ENCODE measurements at places on chromosomes 3 and 15.

- no peak for DNase-seq
Observed at GRCh38 chr15:70956201-70956995, 63.8 kb downstream of the LRRC49 start.

- no peak for DNase-seq
Observed at GRCh38 chr3:154886437-154886836, 193.7 kb upstream of the MME start.

DNA sequence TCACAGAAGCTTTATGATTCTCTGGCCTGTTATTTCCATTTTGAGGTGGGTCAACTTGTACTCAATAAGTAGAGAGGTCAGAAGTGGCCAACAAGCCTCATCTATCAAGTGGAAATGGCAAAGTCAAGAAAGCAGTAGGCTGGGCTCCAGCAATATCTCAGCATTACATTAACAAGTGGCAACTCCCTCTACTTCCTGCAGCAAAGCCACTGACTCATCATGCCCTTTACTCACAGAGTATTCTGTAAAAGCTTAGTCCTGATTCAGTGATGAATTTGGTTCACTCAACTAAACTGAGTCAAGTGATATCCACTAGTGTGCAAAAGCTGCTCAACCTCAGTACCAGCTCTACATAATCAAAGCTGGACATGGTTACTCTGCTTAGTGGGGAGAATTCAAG is 954.6 kb downstream of the EPHA3 start:
- DNase-seq, result no peak

- DNase-seq, result no peak
Observed at GRCh38 chr15:25715536-25716413, 147.4 kb downstream of the ATP10A start.

DNA sequence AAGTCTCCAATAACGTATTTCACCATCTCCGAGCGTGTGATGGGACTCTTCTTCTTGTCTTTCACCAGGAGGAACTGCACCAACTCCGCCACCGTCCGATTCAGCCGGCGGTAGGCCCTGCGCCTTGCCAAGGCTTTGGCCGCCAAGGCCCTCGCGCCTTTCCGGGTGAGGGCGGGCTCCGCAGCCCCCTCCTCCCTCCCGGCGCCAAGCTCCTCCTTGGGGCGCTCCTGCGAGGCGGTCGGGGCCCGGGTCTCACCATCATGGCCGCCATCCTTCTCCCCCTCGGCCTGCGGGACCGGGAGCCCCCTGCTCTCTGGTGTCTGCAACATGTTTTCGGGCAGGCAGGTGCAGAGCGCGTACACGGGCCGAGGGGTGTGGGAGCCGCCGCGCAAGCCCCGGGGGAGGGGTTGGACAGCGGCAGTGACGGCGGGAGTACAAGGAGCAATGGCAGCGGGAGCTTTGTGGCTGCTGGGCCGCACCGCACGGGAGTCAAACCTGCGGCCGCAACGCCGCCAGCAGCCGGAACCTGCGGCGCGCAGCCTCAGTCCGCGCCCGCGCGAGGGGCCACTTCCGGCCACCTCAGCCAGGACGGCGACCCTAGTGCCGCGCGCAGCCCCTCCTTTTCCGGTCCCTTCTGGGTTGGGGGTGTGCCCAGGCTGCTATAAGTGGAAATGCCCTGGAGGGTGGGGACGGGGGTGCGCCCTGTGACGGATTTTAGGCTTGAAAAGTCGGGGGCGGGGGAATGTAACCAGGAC is at the start of gene MAGEF1:
Gene MAGEF1, minus strand, starts transcription at position 572 of the 755 bp plus-strand sequence. Its CDS starts 243 bp downstream, at position 329.
- peak; percentile 72 for DNase-seq

DNA sequence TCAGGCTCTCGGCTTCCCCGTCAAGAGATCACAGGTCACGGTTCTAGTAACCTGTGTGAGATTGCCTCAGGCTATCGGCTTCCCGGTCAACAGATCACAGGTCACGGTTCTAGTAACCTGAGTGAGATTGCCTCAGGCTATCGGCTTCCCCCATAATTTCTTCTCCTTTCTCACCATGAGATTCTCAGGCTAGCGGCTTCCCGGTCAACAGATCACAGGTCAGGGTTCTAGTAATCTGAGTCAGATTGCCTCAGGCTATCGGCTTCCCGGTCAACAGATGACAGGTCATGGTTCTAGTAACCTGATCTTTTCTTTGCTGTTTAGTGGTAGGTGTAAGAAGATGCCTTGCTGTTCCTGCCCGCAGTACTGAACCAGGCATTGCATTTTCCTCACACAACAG is 418.2 kb upstream of the ZNF717 start:
- no peak for DNase-seq

GRCh38 chr15:38864827-38865581 is 300.4 kb upstream of the RASGRP1 start:
- no peak for DNase-seq

- DNase-seq, result no peak
Observed at GRCh38 chr3:66227915-66228314, 7.1 kb downstream of the SLC25A26 start.

- no peak for DNase-seq
Observed at GRCh38 chr3:107627962-107628542, 105.3 kb downstream of the BBX start.

- DNase-seq, result peak; percentile 50
Observed at GRCh38 chr3:141441381-141442364, 45.2 kb upstream of the RASA2 start.

DNA sequence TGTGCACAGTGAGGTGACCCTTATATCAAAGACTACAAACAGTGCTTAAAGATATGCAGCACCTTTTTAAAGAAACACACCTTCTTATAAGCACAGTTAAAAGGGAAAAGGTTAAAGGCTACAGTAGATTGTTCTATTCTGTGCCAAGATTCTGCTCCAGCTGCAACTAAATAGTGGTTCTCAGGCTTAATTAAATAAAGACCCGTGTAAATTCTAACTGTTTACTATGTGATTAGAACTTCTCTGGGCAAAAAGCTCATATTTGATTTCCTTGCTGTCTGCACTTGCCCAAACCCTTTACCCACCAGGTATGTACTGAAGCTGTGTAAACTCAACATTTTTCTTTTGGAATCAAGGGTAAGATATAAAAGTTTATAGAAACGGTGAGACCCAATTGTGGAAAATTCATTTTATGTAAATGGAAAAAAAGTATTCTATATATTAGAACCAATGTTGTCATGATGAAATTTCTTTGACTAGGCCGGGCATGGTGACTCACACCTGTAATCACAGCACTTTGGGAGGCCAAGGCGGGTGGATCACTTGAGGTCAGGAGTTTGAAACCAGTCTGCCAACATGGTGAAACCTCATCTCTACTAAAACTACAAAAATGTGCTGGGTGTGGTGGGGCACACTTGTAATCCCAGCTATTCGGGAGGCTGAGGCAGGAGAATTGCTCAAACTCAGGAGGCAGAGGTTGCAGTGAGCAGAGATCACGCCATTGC is 230.6 kb downstream of the MECOM start:
- no peak for DNase-seq

GRCh38 chr3:13260259-13261103 is 159.6 kb downstream of the NUP210 start:
- no peak for DNase-seq

DNA sequence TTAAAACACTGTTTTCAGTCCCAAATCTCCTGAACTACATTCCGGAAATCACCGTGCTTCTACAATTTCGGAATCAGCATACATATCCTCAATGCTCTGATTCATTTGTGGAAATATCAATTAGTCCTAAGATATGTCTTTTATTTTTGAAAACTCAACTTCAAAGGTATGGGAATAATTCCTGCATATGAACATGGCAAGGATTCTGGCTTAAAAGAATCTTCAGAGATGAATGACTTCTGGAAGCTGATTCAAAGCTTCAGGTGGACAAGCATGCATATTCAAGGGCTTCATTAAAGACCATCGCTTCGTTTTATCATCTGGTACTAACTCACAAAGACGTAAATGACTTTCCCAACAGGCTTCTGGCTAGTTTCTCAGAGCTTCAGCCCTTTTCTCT is 246.0 kb upstream of the LRRN1 start:
- DNase-seq, result no peak

GRCh38 chr3:123397921-123398785 is 50.7 kb downstream of the ADCY5 start:
- no peak for DNase-seq

GRCh38 chr3:196741249-196741889 is 1.7 kb downstream of the PAK2 start:
- no peak for DNase-seq

DNA sequence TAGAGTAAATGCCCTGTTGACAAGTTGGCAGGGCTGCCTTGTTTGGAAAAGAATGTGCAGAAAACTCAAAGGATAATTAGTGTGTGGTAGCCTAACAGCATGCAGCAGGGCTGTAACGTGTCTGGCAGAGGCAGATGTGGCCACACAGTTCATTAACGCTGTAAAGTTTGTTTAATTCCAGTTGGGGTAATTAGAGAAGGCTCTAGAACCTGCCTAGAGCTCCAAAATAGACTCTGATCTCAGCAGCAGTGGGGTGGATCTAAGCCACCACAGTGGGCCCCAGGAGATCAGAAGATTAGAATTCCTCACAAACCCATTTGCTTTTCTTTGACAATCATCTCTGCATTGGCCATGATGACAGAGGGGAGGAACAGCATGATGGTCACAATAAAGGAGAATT is 65.1 kb upstream of the LEKR1 start:
- DNase-seq, result no peak

DNA sequence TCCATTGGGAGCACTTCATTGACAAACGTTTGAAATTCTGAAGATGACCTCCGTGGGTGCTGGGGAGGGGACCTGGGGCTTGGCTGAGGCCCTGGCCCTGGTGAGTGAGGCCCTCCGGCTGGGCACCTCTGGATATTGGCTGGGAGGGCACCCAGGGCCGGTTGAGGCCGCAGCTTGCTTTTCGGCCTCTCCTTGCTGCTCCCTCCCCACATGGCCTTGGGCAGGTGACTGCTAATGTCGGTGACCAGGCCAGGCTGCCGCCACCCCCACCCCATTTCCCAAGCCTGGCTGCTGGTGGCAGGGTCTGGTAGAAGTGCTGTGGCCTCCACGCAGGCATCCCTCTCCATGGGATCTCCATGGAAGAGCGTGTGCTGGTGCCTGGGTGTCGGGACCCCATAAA is 39.5 kb downstream of the TM2D3 start:
- no peak for DNase-seq

DNA sequence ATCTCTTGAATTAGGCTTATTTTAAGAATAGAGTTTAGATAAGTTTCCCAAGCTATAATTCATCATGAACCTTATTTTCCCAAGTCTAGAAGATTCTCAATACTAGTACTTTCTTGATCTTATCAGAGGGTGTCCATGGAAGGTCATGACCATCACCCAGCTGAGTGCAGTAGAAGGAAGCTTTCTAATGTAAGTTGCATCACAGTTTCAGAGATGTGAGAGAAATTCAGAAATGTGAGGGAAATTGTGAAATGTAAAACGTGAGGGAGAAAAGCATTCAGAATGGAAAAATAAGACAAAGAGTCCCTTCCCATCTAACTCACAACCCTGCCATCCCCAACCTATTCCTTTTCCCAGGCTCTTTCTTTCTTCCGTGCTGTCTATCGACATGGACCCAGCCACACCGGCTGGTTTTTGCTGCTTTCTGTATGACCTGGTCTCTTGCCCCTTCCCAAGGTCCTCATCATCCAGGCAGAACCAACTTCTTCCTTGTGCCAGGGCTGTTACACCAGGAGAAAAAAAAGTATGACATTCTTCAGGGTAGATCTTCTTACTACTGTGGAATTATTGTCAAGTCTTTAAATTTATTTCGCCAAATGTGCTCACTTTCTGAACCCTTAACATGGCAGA is 6.7 kb downstream of the CAPN3 start:
- no peak for DNase-seq

DNA sequence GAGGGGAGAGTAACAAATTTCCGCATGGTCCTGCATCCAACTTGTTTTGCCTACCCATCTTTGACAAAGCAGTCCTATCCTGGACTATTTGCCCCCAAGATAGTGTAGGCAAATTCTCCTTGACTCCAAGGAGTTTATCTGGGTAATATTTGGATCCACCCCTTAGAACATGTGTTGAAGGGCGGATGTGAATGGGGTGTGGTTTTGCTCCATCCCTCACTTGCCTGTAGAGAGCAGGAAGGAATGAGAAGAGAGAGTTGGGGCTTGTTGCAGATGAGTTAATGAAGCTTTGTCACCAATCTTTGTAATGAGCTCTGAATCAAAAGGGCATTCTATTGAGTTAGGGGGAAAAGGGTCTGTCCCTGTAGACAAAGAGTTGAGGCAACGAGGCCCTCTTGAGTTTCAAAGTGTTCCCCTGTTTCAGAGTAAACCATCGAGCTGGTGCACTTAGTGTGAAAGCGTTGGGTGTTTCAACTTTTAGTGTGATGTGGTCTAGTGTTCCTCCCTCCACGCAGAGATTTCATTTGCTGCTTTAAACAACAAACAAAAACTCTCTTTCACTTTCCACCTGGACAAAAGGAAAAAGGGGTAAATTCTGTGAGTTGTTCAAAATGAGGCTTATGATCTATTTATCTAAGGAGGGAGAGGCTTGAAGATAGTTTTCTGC is 42.2 kb upstream of the PPARG start:
- DNase-seq, result no peak

- DNase-seq, result no peak
Observed at GRCh38 chr3:178437236-178437635, 99.0 kb upstream of the KCNMB2 start.

GRCh38 chr3:132679911-132680310 is 19.8 kb downstream of the UBA5 start:
- DNase-seq, result no peak

GRCh38 chr15:75208501-75209288 is 7.0 kb downstream of the C15orf39 start:
- DNase-seq, result no peak

DNA sequence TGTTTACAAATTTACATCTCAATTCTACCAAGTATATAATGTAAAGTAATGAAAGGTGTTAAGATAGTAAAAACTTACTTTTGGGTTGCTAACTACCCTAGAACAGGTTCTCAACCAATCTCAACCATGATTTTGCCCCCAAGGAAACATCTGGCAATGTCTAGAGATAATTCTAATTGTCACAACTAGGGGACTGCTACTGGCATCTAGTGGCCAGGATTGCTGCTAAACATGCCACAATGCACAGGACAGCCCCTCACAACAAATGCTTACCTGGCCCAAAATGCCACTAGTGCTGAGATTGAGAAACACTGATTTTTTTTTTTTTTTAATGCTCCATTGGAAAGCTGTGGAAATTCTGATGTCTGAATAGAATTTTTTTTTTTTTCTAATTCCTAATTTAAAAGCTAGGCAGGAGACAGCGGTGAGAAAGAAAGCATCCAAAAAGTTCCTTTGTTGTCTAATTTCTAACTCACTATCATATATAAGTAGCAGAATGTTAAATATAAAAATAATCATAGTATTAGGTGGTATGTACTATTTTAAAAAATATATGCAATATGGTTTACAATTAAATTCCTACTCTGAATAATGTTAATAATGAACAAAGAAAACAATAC is 81.5 kb downstream of the TJP1 start:
- DNase-seq, result no peak

DNA sequence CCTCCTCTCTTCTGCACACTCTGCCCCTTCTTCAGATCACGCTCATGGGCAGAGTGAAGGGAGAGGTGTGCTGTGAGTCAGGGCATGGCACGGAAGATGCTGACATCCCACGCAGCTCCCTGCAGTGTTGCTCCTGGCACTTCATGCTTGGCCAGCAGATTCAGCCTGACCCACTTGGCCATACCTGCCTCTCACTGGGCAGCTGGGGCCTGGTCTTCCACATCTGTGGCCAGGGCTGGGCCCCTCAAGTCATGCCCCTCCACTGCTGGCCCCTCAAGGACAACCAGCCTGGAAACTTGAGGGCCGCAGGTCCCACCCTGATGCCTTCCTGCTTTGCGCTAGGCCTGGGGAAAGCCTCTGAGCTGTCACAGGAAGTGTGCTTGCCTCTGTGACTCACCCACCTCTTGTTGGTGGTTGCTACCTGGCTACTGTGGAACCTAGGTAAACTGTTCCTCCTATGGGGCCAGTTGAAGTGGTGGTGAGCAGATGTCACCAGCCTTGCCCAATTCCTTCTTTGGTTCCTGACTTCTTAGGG is 48.7 kb downstream of the BSN start:
- peak; percentile 38 for DNase-seq

All from activated T-helper 2 cell treated with anti-CD3 and anti-CD28 coated beads, Interferon-gamma antibody, Interleukin-2, Interleukin-4, amounts not matched to agents 10 μg/mL and 5 μg/mL and 100 μg/mL, durations not matched to agents 14 hours and 24 hours and 36 hours (primary cell).